ENCODE measurements at places on chromosomes 6 and 20.

GRCh38 chr6:112416866-112417265, 69.7 kb downstream of the RFPL4B start:
- DNase-seq = no peak

- DNase-seq = peak; percentile 80
Measured at GRCh38 chr6:37653933-37654565, 43.6 kb downstream of the MDGA1 start.

DNA sequence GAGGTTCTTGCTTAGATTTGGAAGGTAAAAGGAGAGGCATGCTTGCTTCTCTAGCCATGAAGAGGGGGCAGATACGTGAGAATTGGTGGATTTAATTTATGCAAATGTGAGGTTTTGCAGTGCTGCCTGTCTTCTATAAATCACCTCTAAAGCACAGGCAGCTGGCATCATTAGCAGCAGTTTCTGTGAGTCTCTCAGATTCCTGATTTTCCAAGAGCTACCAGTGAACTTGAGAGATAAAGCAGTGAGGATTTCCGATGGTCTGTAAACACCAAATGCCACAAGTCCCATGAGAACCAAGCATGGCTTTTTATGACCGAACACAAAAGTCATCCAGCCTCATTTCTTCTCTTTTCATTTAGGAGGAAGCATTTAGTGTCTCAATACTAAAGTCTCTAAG, 3.2 kb upstream of the SIRPB2 start:
- DNase-seq = no peak

DNA sequence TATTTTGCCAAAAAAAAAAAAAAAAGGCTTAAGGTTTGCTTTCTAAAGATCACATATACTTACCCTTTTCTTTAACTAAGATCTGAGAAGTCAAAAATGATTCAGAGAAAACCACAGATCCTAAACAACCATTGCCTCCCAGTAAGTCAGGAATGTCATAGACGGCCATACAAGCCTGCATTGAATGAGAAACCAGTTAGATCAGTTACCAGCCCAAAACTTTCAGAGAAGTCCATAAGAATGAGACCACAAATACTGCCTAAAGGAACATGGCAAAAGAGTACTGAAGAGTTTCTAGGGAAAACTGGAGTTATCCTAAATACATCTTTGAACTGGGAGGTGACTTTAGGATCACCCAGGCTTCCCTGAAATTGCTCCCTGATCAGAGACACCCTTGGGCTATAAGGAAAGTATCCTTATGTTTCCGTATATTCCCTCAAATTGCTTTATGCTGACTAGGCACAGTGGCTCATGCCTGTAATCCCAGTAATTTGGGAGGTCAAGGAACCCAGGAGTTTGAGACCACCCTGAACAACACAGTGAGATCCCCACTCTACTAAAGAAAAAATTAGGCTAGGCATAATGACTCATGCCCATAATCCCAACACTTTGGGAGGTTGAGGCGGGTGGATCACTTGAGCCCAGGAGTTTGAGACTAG, 79.4 kb upstream of the SLC4A11 start:
- DNase-seq = no peak

DNA sequence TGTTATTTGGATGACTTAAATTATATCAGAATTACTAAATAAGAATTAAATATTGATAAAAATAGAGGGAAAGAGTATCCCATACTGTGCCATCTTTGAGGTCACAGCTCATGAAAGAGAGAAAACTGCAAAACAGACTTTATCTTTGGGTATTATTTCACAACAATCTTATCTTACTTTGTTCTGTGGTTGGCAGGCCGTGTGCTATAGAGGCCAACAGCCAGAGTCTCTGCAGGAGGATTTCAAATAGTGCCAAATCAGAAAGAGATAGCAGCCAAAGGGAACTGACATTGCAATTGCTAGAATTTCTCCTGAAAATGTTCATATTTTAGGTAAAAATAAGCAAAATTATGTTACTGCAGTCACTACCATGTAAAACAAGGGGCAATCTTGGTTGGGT, 354.2 kb downstream of the GRIK2 start:
- DNase-seq = no peak

DNA sequence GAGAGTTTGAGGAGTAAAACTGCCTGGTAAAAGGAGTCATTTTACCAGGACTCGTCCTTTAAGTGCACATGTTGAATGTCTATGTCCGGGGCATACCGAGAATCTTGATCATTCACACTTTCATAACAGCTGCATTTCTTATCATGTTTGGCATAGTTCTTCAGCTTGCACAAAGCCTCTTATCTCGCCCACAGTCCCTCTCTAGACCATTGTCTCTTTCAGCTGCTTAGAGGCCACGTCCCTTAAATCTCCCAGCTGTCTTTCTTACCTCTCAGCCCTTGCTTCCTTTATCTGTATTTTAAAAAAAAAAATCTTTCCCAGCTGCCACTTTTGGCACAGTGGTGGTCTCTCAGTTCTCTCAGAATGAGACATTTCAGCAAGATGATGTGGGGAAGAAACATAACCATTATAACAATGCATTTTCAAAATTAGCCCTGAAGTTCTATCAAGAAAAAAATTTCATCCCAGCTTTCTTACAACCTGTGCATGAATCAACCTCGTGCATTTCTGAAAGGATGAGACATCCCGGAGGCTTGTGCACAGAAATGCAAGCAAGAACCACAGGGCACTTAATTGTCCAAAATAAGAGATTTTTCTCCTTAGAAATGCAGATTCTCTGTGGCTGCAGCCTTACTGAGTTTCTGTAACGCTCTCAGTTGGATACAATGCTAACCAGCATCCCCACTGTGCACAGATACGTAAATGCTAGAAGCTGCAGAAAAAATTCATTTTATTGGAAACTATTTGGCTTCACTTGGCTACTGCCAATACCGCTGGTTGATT, 24.2 kb downstream of the RBM24 start:
- DNase-seq = no peak

- DNase-seq = no peak
Measured at GRCh38 chr6:158772851-158773371, 46.3 kb downstream of the EZR start.

DNA sequence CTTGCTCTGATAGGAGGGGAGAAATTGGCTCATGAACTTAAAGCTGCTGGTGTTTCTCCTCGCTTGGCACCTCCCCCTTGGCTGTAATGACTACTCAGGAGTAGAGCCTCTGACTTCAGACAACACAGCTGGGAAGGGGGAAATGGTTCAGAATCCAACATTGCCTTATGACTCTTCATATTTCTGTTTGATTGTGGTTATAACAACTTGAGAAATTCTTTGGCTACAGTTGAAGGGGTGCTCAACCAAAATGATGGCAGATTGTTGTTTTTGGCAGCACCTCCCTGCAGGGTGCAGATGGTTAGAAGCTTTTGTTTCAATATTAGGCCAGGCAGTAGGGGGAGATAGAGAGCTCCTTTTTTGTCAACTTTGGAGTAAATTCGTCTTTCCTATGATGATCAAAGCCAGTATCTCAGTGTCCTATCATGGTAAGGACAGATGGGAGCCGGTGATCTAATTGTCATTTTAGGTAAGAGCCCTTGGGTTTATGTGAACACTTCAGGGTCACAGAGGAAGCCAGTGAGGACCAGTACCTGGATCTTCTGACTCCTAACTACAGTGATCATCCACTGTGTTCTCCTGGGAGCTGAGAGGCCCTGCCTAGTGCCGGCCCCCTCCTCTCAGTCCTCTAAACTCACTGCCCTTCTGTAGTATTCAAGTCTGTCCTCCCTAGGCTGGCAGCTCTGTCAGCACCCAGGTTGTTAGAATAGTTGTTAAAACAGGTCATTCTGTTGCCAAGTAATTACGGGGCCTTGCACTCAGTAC, 39.9 kb downstream of the RPRD1B start:
- DNase-seq = peak; percentile 49

- no peak for DNase-seq
Measured at GRCh38 chr20:17796091-17796563, 96.4 kb downstream of the BANF2 start.

GRCh38 chr6:109606359-109606758, 84.6 kb downstream of the AK9 start:
- no peak for DNase-seq

- DNase-seq = no peak
Measured at GRCh38 chr20:10282979-10283456, 64.4 kb downstream of the SNAP25 start.

DNA sequence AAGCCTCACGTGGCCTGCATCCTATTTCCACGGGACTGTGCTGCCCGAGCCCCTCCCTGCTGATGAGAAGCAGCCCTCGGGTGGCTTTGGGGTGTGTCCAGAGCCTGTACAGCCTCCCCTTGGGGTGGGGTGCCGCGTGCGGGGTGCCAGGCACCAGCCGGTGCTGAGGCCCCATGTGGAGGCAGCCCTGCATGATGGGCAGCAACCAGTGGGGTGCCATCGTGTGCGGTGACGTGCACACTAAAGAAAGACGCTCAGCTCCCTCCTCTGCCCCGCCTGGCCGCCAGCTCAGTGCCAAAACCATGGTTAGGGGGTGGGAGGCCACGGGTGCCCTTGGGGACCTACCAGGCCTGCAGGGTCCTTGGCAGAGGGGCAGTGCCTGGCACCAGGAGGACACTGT, 26.2 kb downstream of the NTSR1 start:
- DNase-seq = no peak

- DNase-seq = no peak
Measured at GRCh38 chr6:107740496-107741190, 83.5 kb downstream of the SCML4 start.

DNA sequence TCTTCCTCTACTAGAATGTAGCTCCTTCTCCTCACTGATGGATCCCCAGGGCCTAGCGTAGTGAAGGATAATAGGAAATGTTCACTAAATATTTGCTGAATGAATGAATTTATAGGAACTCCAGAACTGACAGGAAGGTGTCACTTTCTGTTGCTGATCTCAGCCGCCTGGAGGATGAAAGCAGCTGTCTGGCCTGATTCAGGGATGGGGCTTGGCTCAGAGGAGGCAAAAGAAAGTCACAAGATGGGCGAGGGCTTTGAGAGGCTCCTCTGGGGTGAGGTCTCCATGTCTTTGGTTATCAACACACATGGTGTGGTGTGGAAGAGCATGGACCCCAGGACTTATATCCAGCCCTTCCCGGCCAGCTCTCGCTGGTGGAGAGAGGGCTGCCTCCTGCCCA, 11.5 kb upstream of the CCDC167 start:
- DNase-seq = no peak

GRCh38 chr6:109428889-109429477, 11.4 kb downstream of the PPIL6 start:
- no peak for DNase-seq

- DNase-seq = no peak
Measured at GRCh38 chr6:152379423-152379822, 257.7 kb downstream of the SYNE1 start.

- peak; percentile 68 for DNase-seq
Measured at GRCh38 chr6:134235937-134236751, 81.8 kb downstream of the SGK1 start.

DNA sequence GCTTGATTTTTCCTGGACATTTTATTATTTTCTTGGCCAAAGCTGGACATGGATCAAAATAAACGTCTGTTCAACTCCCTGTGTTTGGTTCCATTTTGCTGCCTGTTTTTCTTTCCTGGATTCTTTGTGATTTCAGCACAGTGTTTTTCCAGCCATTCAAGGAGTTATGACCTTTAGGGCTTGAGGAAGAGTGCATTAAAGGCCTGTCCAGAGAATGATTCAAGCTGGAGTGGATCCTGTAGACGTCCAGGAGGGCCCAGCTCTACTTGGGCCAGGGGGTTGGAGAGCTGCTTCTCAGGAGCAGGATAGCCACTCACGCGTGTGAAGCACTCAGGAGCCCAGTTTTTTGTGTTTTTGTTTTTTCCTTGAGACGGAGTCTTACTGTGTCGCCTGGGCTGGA, 56.5 kb upstream of the IER3 start:
- DNase-seq = no peak

GRCh38 chr6:104591573-104592334, 268.0 kb downstream of the HACE1 start:
- DNase-seq = no peak

GRCh38 chr6:25065666-25066065, 129.9 kb upstream of the RIPOR2 start:
- DNase-seq = no peak

GRCh38 chr6:32815115-32815514, 1.7 kb downstream of the HLA-DOB start:
- DNase-seq = no peak

DNA sequence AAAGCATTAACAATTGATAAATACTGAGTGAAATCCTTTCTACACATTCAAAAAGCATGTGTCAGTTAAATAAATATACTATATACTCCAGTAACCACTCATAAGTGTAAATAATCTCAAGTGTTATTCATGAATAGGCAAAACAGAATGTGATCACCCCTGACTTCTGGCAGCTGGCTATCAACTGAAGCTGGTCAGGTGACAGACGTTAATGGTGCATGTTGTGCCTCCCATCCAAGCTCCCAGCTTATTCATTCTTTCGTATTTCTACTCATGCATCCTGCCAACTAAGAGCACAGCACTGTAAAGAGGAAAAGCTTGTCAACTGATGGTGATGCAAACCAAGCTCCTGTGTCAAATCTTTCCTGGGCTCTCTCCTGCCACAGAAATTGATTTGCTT, 7.7 kb downstream of the PSMB1 start:
- no peak for DNase-seq

- DNase-seq = no peak
Measured at GRCh38 chr6:25196464-25196863, 82.7 kb upstream of the CARMIL1 start.

DNA sequence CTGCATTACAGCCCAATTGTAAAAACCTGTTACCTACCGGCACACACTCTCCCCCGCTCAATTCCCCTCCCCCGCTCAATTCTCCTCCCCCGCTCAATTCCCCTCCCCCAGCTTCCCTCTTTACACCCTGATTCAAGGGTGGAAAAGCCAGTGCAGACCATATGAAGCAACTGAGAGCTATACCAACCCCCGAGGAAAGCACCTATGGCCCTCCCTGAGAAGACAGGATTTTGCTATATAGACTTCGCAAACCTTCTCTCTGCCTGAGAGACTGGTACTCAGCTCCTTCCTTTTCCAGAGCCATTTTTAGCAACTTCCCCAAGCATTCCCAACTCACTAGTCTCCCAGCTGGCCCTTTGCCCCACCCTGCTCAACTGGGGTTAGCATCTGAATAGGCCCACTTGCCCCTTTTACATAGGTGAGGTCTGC, 7.6 kb downstream of the GNAS-AS1 start:
- no peak for DNase-seq

Measured in GM13976 (cell line).